ENCODE measurements at places on chromosomes 3 and 15.

- DNase-seq = no peak
Measured at GRCh38 chr3:45227946-45228345, 1.9 kb upstream of the TMEM158 start.

DNA sequence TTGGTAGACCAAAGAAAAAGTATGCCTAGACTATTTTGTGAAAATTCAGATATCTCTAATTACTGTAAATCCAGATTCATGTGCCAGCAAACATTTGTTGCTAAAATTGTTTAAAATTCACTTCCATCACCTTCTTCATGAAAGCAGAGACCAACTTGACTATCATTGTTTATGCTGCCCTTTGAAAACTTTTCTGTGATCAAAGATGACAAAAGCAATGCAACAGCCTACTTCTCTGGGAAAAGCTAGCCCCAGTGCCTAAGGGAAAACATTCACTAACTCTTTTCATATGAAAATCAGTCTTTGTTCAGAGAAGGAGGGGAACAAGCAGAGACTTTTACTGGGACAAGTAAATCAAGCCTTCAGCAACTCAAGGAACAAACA is 178.0 kb upstream of the P2RY1 start:
- no peak for DNase-seq

GRCh38 chr3:75248974-75249373 is 415.2 kb upstream of the FRG2C start:
- no peak for DNase-seq

GRCh38 chr15:88805031-88805780 is 2.0 kb downstream of the ACAN start:
- no peak for DNase-seq

- DNase-seq = no peak
Measured at GRCh38 chr3:105963161-105963560, 94.3 kb upstream of the CBLB start.

GRCh38 chr15:48001393-48002039 is 119.3 kb upstream of the SLC24A5 start:
- DNase-seq = no peak

DNA sequence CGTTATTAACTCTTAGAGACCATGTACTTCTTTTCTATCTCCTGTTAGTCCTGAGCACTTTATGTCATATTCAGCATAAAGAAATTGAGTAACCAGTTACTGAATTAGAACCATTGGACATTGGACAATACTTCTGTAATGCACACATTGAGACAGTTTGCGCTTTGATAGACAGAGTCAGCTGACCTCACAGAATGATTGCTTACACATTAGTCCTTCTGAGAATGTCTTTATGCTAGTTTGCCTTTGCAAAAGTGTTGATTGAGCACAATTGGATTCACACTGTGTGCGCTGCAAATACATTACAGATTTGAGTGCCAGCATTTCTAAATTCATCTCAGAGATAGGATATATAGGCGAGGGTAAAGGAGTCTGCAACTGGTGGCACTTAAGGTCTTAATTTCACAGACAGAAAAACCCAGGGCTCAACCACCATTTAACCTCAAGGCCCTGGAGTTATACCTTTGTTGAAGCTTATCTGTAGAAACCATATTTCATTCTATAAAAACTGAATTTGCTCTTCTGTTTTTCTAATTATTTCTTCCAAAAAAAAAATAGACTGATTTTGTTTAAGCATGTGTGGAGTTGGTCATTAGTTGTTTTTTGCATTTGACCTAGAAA is 3.8 kb downstream of the SERPINI1 start:
- DNase-seq = no peak

- DNase-seq = no peak
Measured at GRCh38 chr3:187572441-187572840, 97.8 kb downstream of the SST start.

DNA sequence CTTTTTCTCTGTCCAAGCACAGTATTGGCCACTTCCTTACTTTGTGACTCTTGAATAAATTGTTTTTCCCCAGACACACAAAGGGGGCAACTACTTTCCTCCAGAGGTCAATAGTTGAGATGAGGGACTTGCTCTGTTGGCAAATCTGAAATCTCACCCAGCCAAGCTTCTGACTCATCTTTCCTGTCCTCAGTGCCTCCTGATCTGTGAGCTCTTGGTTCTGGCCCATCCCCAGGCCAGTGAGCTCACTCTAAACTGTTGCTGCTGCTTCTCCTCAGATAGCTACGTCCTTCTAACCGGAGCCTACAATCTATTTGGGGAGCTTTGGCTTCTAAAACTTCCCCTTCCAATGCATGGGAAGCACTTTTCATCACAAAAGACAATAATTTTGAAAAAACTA is 50.0 kb upstream of the NMD3 start:
- DNase-seq = no peak

DNA sequence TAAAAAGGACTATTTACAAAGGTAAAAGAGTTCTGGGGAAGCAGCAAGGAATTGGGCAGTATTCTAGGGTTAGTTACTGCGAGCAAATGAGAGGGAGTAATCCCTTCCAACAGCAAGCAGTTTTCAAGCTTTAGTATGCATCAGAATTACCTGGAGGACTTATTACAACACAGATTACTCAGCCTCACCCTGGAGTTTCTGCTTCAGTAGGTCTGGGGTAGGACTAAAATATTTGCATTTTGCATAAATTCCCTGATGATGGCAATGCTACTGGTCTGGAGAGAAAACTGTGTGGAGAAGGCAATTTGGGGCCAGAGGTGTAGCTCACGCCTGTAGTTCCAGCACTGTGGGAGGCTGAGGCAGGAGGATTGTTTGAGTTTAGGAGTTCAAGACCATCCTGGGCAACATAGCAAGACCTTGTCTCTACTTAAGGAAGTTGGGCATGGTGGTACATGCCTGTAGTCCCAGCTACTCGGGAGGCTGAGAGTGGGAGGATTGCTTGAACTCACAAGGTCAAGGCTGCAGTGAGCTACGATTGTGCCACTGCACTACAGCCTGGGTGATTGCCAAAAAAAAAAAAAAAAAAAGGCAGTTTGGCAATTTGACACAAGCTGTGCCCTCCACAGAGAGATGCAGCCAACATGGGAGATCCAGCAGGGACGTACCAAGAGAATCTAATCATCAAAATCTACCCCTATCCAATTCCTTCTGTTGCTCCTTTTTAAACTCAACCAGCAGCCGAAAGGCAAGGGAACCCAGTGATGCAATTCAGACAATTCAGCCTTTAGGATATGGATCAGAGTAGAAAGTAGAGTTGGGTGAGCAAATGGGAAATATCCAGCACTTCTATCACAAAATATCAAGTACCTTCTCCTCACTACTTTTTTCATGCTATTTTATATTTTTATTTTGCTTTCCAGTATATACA is 27.1 kb upstream of the AP4E1 start:
- no peak for DNase-seq

DNA sequence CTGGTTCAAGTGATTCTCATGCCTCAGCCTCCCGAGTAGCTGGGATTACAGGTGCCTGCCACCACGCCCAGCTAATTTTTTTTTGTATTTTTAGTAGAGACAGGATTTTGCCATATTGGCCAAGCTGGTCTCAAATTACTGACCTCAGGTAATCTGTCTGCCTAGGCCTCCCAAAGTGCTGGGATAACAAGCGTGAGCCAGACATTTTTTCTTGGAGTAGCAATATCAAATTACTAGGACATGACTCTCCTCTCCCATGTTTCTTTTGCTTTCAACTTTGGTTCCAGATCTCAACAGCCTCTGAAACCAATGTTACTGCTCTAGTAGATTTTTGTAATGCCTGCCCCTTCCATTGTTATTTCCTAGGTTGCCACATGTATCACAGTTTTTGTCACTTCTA is 462.0 kb downstream of the GBE1 start:
- no peak for DNase-seq

DNA sequence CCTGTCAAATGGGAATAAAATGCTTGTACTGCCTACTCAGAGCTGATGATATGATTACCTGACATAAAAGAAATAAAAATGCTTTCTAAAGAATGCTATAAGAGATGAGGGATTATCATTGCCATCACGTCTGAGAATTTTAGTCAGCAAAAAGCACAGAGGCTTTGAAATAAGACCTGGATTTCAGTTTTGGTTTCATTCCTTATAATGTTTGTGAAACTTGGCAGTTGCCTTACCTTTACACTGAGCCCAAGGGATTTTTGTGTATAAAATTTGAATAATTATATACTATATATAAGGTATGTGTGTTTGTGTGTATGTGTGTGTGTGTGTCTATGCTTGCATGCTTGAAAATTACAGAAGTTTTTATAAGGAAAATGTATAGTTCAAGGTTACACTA is 634.8 kb upstream of the BCHE start:
- no peak for DNase-seq

GRCh38 chr15:57541271-57541670 is 50.4 kb upstream of the MYZAP start:
- DNase-seq = no peak

DNA sequence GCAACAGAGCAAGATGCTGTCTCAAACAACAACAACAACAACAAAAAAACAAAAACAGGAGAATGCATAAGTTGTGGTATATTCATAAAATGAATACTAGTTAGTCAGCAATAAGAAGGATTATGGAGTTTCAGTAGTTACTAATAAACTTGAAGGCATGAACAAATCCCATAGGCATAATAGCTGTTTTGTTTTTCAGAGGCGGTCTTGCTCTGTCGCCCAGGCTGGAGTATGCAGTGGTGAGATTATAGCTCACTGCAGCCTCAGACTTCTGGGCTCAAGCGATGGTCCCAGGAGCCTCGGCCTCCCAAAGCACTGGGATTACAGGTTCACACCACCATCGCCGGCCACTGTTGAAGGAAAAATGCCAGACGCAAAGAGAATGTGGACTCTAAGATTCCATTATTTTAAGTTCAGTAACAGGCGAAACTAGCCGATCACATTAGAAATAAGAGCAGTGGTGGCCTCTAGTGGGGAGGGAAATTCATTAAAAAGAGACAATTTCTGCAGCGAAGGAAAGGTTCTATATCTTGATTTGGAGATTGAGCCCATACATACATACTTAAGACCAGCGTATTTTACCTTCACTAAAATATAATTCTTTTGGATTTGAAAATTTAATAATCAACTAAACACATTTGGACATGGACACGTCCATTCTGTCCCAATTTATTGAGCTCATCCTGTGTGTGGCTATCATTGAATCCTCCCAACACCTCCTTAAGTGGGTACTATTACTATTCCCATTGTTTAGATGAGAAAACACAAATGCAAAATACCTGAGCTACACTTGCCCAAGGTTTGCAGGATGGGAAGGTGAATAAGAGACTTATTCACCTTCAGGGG is 27.4 kb upstream of the HDAC11 start:
- no peak for DNase-seq

Data from stimulated activated CD8-positive, alpha-beta memory T cell treated with anti-CD3 and anti-CD28 coated beads, Interleukin-7, amount 100 ng/mL, for 24 hours (primary cell).